ENCODE measurements at places on chromosomes 4 and X. TPM values are rescaled to one million over a fixed set of nuclear protein-coding genes. Genes with fewer than 3 reads are reported as not detected.
A peak's percentile ranks its signal among the peaks of the same experiment; 100 is the strongest.

GRCh38 chr4:157992948-157993839 lies 179.6 kb downstream of the GASK1B start:
- H3K4me3 ChIP-seq = no peak overlapping the region
- no peaks in the 10 kb centered on the region for H3K27me3 ChIP-seq
- peak overlapping the region; percentile 68 for H3K27ac ChIP-seq
- peaks cover 14% of the 10 kb centered on the region for H3K4me1 ChIP-seq

- H3K4me3 ChIP-seq = no peak overlapping the region
- H3K27me3 ChIP-seq = no peaks in the 10 kb centered on the region
- H3K36me3 ChIP-seq = no peaks in the 10 kb centered on the region
- no peak overlapping the region for H3K27ac ChIP-seq
- no peaks in the 10 kb centered on the region for H3K4me1 ChIP-seq
These were observed 85.2 kb upstream of the DCLK2 start for GRCh38 chr4:149993030-149993429.

GRCh38 chr4:21765810-21766407 lies 182.7 kb downstream of the KCNIP4 start:
- H3K27ac ChIP-seq = no peak overlapping the region
- DNase-seq = no peak
- peaks cover 6% of the 10 kb centered on the region for H3K4me1 ChIP-seq
- H3K36me3 ChIP-seq = no peaks in the 10 kb centered on the region
- H3K27me3 ChIP-seq = no peaks in the 10 kb centered on the region
- no peak overlapping the region for H3K4me3 ChIP-seq

- no peak overlapping the region for H3K27ac ChIP-seq
- DNase-seq = peak; percentile 47
- no peaks in the 10 kb centered on the region for H3K27me3 ChIP-seq
- no peaks in the 10 kb centered on the region for H3K36me3 ChIP-seq
- H3K4me3 ChIP-seq = no peak overlapping the region
- H3K4me1 ChIP-seq = no peaks in the 10 kb centered on the region
These were observed 33.5 kb upstream of the CHRNA9 start for GRCh38 chr4:40301603-40302002.

- no peaks in the 10 kb centered on the region for H3K36me3 ChIP-seq
- DNase-seq = no peak
- H3K27ac ChIP-seq = peak overlapping the region; percentile 60
These were observed 29.8 kb downstream of the CD99L2 start for GRCh38 chrX:150868625-150869024.

- H3K27me3 ChIP-seq = no peaks in the 10 kb centered on the region
- DNase-seq = no peak
- no peak overlapping the region for H3K4me3 ChIP-seq
- H3K4me1 ChIP-seq = no peaks in the 10 kb centered on the region
These were observed 27.2 kb downstream of the PJA1 start for GRCh38 chrX:69138118-69138390.

DNA sequence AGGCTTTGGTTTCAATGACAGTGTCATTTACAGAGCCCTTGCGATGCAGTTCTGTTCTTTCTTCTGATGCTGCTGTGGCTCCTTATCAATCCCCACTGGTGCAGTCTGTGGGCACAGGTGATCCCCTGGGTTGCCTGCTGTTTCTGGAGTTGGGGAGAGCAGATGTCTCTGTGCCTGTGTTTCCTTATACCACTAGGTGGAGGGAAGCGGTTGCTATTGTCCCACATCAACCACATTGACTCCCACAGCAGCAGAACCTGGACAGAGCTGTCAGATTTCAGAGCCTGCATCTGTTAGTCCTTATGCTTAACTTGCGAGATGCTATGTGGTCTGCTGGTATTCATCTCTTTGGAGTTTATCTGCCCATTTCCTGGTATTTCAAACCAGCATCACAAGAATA lies 57.7 kb downstream of the NEIL3 start:
- no peak overlapping the region for H3K4me3 ChIP-seq
- no peaks in the 10 kb centered on the region for H3K4me1 ChIP-seq
- H3K27ac ChIP-seq = no peak overlapping the region
- no peaks in the 10 kb centered on the region for H3K27me3 ChIP-seq

- no peaks in the 10 kb centered on the region for H3K27me3 ChIP-seq
- H3K4me1 ChIP-seq = no peaks in the 10 kb centered on the region
- DNase-seq = no peak
These were observed 71.0 kb upstream of the MXD4 start for GRCh38 chr4:2332976-2333319.

DNA sequence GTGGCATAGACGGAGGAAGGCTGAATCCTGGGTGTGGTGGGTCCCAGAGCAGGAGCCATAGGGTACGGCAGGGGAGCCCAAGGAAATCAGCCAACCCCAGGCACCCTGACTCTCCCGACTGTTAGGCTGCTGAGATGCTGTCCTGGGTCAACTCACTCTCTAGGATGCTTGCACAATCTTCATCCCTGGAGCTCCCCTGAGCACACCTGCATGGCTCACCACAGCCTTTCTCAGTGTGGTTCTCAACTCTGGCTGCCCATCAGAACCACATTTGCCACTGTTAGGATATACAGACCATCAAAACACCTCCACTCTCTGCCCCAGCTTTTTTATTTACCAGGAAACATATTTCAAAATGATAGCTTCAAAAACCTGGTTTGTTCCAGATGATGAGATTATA lies 236.3 kb downstream of the FBXW7 start:
- H3K4me1 ChIP-seq = no peaks in the 10 kb centered on the region
- no peaks in the 10 kb centered on the region for H3K27me3 ChIP-seq
- H3K36me3 ChIP-seq = no peaks in the 10 kb centered on the region
- H3K27ac ChIP-seq = no peak overlapping the region

DNA sequence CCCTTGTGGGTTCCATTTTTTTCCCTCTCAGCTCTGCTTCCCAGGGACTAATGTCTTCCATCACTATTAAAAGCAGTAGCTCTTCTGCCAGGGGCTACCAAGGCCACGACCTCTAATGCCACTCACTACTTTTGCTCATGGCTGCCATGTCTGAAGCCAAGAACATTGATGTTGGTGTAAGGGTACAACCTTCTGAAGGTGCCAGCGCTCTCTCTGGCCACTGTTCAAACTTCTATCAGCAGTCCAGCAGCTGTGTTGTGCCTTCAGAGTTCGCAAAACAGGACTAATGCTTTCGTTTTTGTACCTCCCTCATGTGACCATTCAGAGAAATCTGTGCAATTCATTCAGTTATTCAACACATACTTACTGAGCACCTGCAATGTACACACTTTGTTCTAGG lies 121.5 kb upstream of the ENPEP start:
- H3K27me3 ChIP-seq = no peaks in the 10 kb centered on the region
- no peak for DNase-seq
- no peaks in the 10 kb centered on the region for H3K36me3 ChIP-seq
- no peak overlapping the region for H3K27ac ChIP-seq
- H3K4me1 ChIP-seq = no peaks in the 10 kb centered on the region
- no peak overlapping the region for H3K4me3 ChIP-seq

DNA sequence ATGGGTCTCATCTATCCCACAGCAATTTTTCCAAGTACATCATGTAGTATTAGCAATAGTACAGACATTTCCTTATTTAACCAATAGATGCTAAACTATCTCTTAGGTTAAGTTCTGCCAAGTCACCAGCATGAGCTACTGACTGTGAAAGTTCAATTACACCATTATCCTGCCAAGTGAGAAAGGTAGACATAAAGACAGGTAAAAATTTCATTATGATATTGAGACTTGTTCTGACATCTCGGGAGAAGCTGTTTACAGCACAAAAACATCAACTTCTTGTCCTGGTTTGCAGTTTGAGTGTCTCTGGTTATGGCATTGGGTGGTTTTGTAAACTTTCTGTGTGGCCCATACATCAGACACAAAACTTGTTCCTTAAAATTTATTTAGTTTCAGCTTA lies 622.4 kb upstream of the PCDH10 start:
- no peaks in the 10 kb centered on the region for H3K36me3 ChIP-seq
- H3K4me1 ChIP-seq = no peaks in the 10 kb centered on the region
- H3K27me3 ChIP-seq = no peaks in the 10 kb centered on the region
- no peak for DNase-seq
- H3K27ac ChIP-seq = no peak overlapping the region

GRCh38 chrX:154313147-154313546 lies 17.6 kb downstream of the TKTL1 start:
- no peaks in the 10 kb centered on the region for H3K36me3 ChIP-seq
- H3K27ac ChIP-seq = no peak overlapping the region
- H3K4me3 ChIP-seq = no peak overlapping the region
- peaks cover 2% of the 10 kb centered on the region for H3K27me3 ChIP-seq

GRCh38 chr4:143196323-143196722 lies 11.6 kb downstream of the USP38 start:
- no peak overlapping the region for H3K4me3 ChIP-seq
- DNase-seq = no peak
- H3K4me1 ChIP-seq = no peaks in the 10 kb centered on the region
- peaks cover 30% of the 10 kb centered on the region for H3K36me3 ChIP-seq
- H3K27ac ChIP-seq = no peak overlapping the region

- no peak overlapping the region for H3K27ac ChIP-seq
- H3K4me3 ChIP-seq = no peak overlapping the region
- DNase-seq = no peak
- no peaks in the 10 kb centered on the region for H3K27me3 ChIP-seq
- H3K36me3 ChIP-seq = no peaks in the 10 kb centered on the region
These were observed 112.8 kb upstream of the EOLA2 start for GRCh38 chrX:150051096-150051495.

DNA sequence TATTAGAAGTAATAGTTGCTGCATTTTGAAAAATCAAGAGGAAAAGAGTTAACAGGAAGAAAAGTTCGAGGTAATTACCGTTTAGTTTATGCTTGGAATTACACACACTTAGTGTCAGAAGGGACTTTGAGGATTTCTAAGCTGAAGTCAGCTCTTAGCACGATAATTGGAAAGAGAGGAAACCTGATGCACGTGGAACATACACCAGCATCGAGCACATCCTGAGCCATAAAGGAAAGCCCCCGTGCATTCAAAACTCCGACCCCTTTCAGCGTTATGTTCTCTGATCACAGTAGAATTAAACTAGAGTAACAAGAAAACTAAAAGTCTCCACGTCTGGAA lies 400 bp upstream of the PAQR3 start:
- no peak for DNase-seq
- no peaks in the 10 kb centered on the region for H3K36me3 ChIP-seq
- H3K27me3 ChIP-seq = no peaks in the 10 kb centered on the region
- H3K27ac ChIP-seq = peak overlapping the region; percentile 81
- H3K4me1 ChIP-seq = peaks cover 8% of the 10 kb centered on the region

- no peaks in the 10 kb centered on the region for H3K27me3 ChIP-seq
- H3K4me1 ChIP-seq = no peaks in the 10 kb centered on the region
- no peak for DNase-seq
These were observed 14.5 kb upstream of the ENPP6 start for GRCh38 chr4:184232202-184232601.

DNA sequence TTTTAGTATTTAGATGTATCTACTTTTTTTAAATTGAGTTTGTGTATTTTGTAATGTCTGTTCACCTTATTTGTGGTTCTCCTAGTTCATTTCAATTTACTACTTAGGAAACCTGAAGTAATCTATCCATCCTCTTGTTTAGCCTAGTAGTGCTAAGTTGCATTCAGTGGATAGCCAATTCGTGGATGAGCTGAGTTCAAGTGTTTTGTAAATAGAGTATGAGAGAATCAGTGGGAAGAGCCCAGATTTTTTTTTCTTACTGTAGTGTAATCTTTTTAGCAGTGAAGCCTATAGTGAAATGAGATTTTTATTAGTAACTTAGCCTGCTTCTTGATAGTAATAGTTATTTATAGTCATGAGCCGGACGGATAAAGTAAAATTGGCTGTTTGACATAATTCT lies 21.7 kb downstream of the STAG2 start:
- no peak overlapping the region for H3K4me3 ChIP-seq
- DNase-seq = no peak
- no peak overlapping the region for H3K27ac ChIP-seq
- no peaks in the 10 kb centered on the region for H3K36me3 ChIP-seq
- no peaks in the 10 kb centered on the region for H3K27me3 ChIP-seq
- no peaks in the 10 kb centered on the region for H3K4me1 ChIP-seq

DNA sequence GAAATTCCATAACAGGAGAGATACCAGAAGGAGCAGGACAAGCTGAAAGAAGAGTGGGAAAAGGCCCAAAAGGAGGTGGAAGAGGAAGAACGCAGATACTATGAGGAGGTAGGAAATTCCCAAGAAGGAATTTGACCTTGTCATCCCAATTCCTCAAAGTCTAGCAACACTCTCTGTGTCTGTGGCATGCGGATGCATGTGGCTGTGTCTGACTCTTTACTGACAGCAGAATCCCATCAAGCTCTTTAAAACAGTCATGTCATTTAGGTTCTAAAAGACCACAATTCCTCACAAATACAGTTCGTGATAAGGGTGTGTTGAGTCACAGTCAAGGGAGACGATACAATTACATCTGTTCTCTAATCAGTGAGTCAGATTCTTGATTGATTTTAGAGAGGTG lies 68.5 kb downstream of the PHOX2B start:
- H3K36me3 ChIP-seq = peaks cover 51% of the 10 kb centered on the region
- no peak for DNase-seq
- no peak overlapping the region for H3K27ac ChIP-seq

DNA sequence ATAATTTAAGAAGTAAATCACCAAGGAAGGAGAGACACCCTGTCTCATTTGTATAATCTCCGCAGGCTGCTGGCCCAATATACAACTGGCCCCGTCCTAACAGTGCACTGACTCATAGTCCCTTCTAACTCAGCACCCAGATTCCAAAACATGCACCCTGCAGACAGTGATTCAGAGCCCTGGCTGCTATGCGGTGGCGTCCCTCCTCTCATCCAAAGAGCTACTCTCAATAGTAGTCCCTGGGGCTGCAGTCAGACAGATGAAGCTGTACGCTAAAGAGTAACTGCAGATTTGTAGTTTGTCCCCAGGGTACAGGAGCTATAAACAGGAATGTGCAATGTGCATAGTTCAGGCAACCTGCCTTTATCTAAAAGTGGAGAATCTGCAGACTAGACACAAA lies 23.0 kb downstream of the GABRA3 start:
- no peaks in the 10 kb centered on the region for H3K4me1 ChIP-seq
- no peak overlapping the region for H3K27ac ChIP-seq
- H3K36me3 ChIP-seq = no peaks in the 10 kb centered on the region
- no peaks in the 10 kb centered on the region for H3K27me3 ChIP-seq
- DNase-seq = no peak

GRCh38 chr4:1043651-1044468 lies 32.4 kb downstream of the FGFRL1 start:
- peaks cover 51% of the 10 kb centered on the region for H3K4me1 ChIP-seq
- DNase-seq = peak; percentile 97
- no peak overlapping the region for H3K4me3 ChIP-seq
- H3K27ac ChIP-seq = peak overlapping the region; percentile 64

The FGA gene
- total RNA-seq = not detected

The MID1 gene
- 47.2 TPM for total RNA-seq

The POU4F2 gene
- total RNA-seq = not detected

The NXF2B gene
- not detected for total RNA-seq

The CPLX1 gene
- 0.41 TPM for total RNA-seq

The CLNK gene
- total RNA-seq = not detected

The BBS7 gene
- total RNA-seq = 14.5 TPM

The S100P gene
- total RNA-seq = not detected

The MUC7 gene
- not detected for total RNA-seq

The SLC4A4 gene
- total RNA-seq = 3.9 TPM

The TLL1 gene
- total RNA-seq = 4.8 TPM

The RTL5 gene
- 7.5 TPM for total RNA-seq

The SMPX gene
- 36.1 TPM for total RNA-seq

The GDI1 gene
- total RNA-seq = 97.1 TPM

The CDX4 gene
- not detected for total RNA-seq

The MAGEA9B gene
- total RNA-seq = not detected

The DRP2 gene
- 5.8 TPM for total RNA-seq

Data from sigmoid colon (tissue), 7 donors.